Stimulated activated CD8-positive, alpha-beta memory T cell treated with anti-CD3 and anti-CD28 coated beads, Interleukin-2, amount 100 ng/mL, for 1 hour (primary cell): ENCODE measurements at places on chromosomes 12 and 14.

DNA sequence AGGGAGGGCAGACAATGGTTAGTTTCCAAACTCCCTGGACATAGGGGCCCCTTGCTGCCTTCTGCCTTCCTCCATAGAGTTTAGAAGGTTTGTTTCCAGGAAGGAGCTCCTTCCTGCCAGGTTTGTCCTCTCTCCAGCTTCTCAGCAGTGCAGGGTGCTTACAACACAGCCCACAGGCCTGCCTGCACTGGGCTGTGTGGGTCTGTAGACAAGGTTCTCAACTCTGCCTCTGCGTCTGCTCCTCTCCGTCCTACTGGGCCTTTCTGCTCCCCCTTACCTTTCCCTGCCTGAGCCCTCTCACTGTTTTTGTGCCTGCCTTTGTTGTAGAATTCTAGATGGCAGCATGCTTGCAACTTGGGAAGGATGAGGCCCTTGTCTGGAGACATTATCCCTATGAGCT is 124.0 kb downstream of the SAMD4A start:
- no peak for DNase-seq

GRCh38 chr12:47742253-47742825 is 16.3 kb downstream of the RAPGEF3 start:
- peak; percentile 46 for DNase-seq

- no peak for DNase-seq
These were observed 110.0 kb downstream of the ARF6 start for GRCh38 chr14:50002926-50003212.

DNA sequence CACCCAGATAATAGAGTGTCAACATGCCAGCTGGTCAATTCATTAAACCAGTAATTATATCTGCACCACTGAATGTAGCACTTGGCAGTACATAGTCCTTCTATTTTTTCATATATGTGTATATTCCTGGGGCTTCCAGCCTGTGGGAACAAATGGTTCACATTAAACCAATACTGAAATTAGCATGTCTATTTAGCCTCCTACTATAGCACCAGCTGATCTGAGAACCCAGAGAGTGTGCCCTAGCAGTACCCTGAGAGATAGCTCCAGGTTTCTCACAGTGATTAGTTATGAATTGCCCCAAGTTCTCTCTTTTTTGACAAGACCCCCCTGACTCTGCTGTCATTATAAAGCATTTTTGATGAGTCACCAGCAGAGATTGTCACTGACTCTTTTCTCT is 1097.3 kb upstream of the FLRT2 start:
- DNase-seq, result no peak

GRCh38 chr12:78571953-78572352 is 292.6 kb upstream of the SYT1 start:
- DNase-seq, result no peak

- DNase-seq, result no peak
These were observed 155.8 kb upstream of the PKP2 start for GRCh38 chr12:33052141-33053051.

GRCh38 chr14:89660166-89660565 is 243.1 kb upstream of the FOXN3 start:
- no peak for DNase-seq

DNA sequence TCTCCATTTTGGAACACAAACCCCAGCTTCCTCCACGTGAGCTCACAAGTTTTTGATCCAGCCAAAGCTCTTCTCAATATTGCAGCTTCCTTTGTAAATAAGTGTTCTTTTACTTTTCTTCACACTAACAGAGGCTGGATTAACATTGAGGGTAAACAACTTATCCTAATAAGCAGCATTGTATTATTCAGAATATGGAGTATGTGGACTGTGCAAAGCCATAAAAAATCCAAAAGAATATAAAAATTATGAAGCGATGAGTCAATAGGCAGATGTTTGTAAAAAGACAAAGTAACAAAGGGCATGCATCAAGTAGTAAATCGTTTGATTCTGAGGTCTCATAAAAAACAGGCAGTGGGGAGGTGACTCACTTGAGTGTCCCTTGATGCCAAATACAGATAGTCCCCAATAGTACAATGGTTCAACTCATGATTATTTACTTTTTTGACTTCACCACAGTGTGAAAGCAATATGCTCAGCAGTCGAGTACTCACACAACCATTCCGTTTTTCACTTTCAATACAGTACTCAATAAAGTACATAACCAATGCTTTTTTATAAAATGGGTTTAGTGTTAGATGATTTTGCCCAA is 23.1 kb upstream of the KCNK10 start:
- no peak for DNase-seq

- DNase-seq, result no peak
These were observed 59.0 kb upstream of the CAPRIN2 start for GRCh38 chr12:30813525-30814294.

GRCh38 chr12:102568276-102568675 is 87.9 kb upstream of the IGF1 start:
- DNase-seq, result no peak

DNA sequence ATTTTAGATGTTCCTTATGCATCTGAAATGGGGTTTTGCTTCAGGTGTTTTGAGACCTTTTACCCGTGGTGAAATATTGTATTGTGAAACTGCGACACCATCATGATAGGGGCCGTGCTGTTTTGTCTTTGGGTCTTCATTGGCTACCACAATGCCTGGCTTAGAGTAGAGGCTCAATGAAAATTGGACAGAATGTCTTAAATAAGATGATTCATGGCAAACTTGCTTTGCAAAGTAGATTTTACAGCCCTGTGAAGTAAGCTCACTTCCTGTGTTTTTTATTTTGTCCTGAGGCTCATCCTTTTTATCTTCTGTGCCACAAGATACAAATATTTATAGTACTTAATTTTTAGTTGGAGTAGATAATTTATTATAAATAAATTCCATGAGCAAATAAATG is 111.3 kb upstream of the FRMD6 start:
- no peak for DNase-seq

- DNase-seq, result no peak
These were observed 107.5 kb downstream of the TMEM260 start for GRCh38 chr14:56687123-56687522.

DNA sequence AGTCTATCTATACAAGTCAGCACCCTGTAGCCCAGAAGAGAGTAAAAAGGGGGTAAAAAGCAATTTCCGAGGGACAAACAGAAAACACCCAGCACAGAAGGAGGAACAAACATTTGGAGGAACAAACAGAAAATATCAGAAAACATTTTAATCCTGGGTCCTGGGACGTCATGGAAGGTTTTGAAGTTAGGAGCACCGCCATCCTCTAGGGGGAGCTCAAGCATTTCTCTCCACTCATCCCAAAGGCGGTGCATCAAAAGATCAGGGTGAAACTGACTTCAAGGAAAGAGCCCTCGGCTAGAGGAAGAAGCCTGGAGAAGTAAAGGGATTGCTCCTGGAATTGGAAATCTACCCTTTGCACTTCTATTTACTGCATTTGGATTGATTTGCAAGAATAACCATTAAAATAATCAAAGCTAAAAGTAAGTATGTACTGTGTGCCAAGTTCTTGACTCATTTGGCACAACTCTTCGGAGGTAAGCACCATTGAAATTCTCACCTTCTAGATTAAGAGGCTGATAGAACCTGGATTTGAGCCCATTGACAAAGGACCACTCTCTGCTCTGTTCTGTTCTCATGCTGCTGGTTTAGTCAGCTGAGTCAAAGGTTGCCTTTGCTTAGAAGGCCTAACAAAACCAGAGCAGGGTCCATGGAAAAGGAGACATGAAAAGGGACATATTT is 17.2 kb upstream of the POC1B start:
- peak; percentile 31 for DNase-seq

DNA sequence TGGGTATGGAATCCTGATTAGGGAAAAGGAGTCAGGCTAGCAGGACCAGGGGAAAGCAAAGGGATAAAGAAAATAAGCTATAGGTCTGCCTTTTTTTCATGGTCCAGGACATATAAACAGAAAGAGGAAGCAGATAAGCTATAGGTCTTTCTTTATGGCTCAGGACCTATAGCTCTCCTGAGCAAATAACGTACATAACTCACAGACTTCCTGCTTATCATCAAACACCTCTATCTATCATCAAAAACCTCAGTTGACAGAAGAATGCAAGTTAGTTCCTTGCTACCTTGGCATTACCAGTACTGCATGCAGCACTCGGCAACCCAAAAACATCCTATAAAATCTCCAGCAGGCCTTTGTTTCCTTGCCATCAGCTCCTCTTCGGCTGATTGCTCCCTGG is 238.7 kb upstream of the OR4E1 start:
- DNase-seq, result no peak

GRCh38 chr14:76589246-76589645 is 172.0 kb upstream of the VASH1 start:
- DNase-seq, result no peak

GRCh38 chr14:59244581-59244980 is 56.1 kb downstream of the DAAM1 start:
- DNase-seq, result no peak

GRCh38 chr12:94128280-94128679 is 20.1 kb upstream of the PLXNC1 start:
- DNase-seq, result no peak

- DNase-seq, result no peak
These were observed 13.8 kb downstream of the NFKBIA start for GRCh38 chr14:35390577-35391387.

DNA sequence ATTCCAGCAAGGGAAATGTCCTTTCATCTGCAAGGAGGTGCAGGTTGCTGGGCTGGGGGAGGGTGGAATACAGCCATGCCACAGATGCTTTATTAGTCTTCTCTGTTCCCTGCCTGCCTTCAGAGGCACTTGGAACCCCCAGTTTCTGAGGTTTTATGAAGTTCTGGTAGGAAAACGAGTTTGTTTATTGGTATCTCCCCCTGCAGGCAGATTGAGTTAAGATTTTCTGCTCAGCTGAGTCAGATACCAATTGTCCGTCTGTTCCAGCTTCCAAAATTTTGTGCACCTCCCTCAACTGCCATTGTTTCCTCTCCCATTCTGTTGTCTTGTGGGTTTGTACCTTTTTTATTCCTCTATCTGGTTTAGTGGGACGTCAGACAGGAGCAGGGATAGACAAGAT is 155.6 kb downstream of the ETV6 start:
- no peak for DNase-seq

- DNase-seq, result no peak
These were observed 199.3 kb downstream of the TTC7B start for GRCh38 chr14:90616881-90617280.

DNA sequence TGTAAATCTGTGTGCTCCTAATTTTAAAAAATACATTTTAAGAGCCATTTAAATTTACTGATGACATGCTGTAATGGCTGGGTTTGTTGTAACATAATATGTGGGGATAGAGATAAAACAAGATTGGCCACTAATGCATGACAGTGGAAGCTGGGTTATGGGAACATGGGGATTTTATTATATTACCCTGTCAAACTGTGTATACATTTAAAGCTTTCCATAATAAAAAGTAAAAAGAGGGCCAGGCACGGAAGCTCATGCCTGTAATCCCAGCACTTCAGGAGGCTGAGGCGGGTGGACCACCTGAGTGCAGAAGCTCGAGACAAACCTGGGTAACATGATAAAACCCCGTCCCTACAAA is 9.1 kb downstream of the TMEM233 start:
- no peak for DNase-seq

DNA sequence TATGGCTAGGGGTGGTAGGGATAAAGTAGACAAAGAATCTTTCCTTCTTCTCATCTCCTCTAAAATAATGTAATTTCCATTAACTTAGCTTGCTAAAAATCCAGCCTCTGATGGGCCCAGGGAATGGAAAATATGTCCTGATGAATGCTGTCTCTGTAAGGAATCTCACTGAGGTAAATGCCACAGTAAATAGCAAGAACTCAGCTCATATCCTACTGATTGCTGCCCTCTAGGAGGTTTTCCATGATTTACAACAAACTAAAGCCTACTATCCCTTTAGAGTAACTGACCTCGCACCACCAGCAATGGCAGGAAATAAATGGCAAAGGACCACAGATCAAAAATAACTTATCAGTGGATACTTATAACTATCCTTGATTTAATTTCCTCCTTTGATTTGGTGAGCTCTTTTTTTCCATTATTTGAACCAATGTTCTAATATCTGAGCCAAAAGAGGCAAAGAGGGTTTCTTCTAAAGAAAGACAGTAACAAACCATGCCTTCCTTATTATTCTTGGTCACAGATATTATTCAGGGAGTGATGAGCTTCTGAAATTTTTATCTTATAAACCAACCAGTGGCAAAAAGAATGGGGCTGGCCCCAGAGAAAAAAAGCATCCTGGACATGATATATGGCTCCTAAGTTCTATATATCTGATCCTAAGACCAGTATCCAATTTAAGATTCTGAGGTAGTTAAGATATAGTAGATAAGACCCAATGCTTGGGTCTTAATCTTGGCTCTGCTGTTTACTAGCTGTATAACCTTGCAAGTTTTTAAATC is 43.8 kb downstream of the SENP1 start:
- DNase-seq, result no peak

- no peak for DNase-seq
These were observed 19.8 kb downstream of the TMEM253 start for GRCh38 chr14:21120686-21121085.

DNA sequence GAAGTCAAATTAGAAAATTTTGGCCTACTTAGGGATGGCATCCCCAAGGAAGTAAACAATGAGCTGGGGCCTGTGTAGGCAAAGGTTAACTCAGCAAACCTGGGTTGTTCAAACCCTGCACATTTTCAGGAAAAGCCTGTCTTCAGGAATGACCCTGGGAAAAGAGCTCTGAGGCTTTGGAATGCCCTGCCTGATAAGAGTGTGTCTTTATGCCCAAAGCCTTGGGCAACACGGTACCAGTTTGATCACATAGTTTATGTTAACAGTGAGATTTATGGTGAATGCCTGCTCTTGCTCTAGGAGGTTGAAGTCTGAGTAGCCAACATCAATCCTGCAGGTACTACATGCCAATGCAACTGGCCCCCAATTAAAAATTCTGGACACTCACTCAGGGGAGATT is 28.2 kb upstream of the STAB2 start:
- DNase-seq, result no peak

DNA sequence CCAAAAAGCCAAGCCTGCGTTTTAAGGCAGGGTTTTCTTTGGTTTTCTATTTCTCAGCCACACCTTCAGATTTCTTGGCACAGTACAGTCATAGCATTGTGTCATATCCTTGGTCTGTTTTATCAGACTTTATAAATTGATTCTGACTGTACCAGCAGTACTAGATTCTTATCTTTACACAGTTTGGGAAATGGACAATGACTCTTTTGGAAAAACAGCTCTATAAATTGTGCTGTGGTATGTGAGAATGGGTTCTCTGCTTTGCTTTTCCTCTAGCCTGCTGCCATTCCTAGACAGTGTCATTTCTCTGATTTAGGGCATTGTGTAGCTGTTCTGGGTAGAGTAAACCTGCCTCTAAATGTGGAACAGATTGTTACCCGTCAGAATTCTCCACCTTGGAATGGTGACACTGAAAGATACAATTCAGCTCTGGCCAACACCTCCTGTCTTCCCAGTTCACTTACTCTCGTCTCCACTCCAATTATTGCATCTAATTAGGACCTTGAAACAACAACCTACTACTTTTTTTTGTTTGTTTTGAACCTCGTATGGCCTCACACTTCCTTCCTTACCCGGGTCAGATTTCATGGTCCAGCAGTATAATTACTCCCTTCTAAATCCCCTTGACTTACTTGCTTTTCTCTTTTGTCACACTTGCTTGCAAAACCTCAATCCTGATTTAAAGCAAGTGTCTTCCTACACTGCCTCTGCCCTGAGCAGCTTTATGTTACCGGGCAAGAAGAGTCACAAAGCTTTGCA is 226.3 kb downstream of the ERC1 start:
- DNase-seq, result no peak
